ENCODE measurements at places on chromosomes 6 and 20.

DNA sequence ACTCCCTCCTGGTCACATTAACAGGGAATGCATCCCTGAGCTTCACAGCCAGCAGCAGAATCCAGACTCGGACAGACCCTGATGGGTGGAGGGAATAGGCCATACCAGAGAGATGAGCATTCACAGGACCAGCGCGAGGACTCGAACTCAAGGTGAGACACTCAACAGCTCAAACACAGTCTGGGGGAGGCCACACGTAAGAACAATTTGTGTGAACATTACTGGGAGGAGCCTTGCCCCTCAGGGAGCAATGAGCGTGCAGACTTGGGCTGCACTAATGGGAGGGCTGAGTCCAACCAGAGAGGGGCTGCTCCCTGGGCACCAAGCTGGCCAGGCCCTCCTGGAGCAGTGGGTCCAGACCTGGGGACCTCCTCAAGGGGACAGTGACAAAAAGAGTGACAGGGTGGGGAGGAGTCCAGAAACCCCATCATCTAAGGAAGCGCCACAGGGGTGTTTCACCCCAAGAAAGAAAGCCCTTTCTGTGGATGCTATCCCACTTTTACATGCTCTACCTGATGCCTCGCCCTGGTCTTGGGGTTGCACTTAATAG is 118.4 kb downstream of the MRPL14 start:
- DNase-seq = no peak

- DNase-seq = no peak
Observed at GRCh38 chr20:63525185-63525584, 4.6 kb downstream of the PPDPF start.

GRCh38 chr6:139912735-139913400 is 538.4 kb upstream of the CITED2 start:
- DNase-seq = no peak

DNA sequence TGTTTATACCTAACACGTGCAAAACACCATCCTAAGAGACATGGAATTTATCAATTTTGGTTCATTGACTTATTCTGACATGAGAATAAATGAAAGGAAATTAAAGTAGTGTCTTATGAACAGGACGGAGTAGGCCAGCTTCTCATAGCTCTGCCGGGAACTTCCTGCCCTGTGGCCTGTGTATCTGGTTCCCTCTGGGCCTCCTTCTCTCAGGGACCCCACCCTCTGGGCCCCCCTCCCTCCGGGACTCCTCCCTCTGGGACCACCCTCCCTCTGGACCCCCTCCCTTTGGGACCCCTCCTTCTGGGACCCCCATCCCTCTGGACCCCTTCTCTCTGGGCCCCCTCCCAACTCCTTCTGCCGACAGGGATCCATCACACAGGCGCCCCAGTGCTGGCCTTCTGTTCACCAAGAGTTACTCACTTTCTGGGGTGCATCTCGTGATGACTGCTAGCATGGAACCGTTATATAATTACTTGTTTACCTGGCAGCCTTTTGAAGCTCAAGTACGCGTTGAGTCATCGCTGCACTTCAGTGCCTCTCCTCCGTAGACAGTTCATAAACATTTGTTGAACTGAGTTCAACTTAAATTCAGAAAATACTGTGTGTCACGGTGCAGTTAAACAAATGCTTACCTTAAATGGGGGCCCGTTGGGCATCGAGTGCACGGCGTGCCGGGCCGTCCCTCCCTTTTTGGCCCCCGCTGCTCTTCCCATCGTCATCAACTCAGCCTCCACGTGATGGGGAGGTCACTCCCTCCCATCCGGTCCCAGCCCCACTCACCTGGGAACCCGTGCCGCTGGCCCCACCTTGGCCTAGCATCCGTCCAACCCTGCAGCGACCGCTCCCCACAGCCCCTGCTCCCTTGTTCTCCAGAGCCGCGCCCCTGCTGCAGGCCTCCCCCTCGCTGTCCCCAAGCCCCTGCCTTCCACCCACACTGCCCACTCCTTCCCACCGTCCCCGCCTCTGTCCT is 8.1 kb downstream of the CCR6 start:
- DNase-seq = no peak

- DNase-seq = no peak
Observed at GRCh38 chr6:71012866-71013469, 56.1 kb upstream of the B3GAT2 start.

DNA sequence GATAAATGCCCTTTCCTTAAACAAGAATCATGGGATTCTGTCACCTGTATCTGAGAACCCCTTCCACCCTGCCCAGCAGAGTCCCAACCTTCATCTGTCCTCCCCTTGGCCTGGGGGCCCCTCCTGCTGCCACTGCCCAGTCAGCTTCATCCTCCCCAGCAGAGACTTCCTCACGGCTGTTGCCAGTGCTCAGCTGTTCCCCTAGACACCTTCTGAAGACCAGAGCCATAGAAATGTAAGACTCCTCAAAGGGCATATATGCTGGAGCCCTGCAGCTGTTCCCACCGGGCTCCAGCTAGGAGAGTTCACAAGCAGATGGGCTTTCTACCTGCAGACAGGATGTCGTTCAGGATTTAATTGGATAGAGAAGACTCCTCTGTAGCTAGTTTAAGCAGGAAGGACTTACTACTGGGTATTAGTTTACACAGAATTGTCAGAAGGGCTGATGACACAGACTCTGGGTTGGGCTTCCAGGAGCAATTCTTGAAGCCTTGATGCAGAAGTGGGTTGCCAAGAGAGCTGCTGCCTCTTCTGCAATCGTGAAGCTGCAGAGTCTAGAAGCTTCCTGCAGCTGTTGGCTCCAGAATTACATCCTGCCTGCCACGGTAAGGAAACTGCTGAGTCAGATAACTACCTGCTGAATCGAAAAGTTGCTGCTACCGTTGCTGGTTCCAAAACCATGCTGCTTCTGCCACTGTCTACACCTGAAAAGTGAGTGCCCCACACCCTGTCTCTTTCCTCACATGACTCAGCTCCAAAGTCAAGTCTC is 57.1 kb upstream of the MLN start:
- no peak for DNase-seq

GRCh38 chr6:109834595-109835437 is 143.3 kb upstream of the GPR6 start:
- no peak for DNase-seq

GRCh38 chr6:31132806-31133205 is 6.1 kb downstream of the PSORS1C2 start:
- DNase-seq = no peak

GRCh38 chr20:48656661-48657211 is 171.1 kb downstream of the PREX1 start:
- DNase-seq = no peak

GRCh38 chr20:12965870-12966251 is 42.9 kb upstream of the SPTLC3 start:
- no peak for DNase-seq
